Esophagus muscularis mucosa (tissue), 4 donors: ENCODE measurements at places on chromosomes 1 and 21. TPM values are rescaled to one million over a fixed set of nuclear protein-coding genes. Genes with fewer than 3 reads are reported as not detected.
A peak's percentile ranks its signal among the peaks of the same experiment; 100 is the strongest.

DNA sequence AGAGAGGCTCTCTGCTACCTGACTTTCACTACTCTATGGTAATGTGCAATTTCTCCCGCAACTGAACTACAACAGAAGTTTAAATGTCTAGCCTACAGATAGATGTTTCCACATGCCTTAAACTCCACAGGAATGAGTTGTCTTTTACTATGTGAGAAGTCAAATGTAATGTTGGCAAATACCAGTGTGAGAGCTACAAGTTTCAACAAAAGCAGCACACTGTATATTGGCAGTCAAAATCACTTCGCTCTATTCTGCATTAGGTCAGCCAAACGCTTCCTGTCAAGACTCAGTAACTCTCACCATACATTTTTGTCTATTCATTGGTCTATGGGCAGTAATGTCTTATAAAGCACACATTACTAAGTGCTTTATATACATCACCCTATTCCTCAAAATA is 41.9 kb downstream of the LUZP1 start:
- H3K36me3 ChIP-seq: no peaks in the 10 kb centered on the region
- H3K27ac ChIP-seq: no peak overlapping the region
- H3K4me1 ChIP-seq: peaks cover 17% of the 10 kb centered on the region
- no peak overlapping the region for H3K4me3 ChIP-seq

- no peak overlapping the region for H3K4me3 ChIP-seq
- peaks cover 12% of the 10 kb centered on the region for H3K4me1 ChIP-seq
These were observed 4.1 kb downstream of the EIF2D start for GRCh38 chr1:206608108-206608698.

DNA sequence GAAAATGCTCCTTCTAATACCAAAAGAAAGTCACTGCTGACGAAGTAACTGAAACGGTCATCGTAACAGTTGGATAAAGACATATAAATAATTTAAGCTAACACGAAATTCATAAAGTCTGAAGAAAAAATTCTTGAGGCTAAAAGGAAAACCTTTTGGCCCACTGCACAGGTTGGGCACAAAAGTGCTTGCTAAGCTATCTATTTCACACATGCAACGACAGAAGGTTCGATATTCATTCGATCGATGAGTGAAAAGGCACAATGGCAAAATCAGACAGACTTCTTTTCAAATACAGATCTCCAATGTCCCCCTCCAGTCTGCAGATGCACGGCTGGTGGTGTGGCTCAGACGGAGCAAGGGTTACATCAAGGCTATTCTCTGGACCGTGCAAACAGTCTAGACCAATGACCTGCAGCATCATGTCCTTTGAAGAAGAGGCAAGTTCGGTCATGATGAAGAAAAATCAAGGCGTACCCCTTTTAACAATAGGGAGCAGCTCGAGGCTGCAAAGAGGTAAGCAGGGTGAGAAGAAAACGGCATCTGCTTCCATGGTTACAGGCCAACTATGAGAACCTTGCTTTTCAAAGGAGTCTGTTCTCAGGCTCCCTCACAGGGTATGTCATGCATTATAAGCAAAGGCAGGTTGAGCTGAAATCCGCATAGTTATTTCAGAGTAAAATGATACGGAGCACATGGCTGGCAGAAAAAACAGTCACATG is 579.6 kb downstream of the USP25 start:
- no peak overlapping the region for H3K4me3 ChIP-seq
- no peak for DNase-seq
- no peaks in the 10 kb centered on the region for H3K27me3 ChIP-seq
- no peak overlapping the region for H3K27ac ChIP-seq

GRCh38 chr1:235650341-235651169 is 971 bp upstream of the GNG4 start:
- peak; percentile 85 for DNase-seq
- H3K27me3 ChIP-seq: peaks cover 4% of the 10 kb centered on the region
- peak overlapping the region; percentile 57 for H3K4me3 ChIP-seq

GRCh38 chr21:14602382-14602958 is 56.4 kb upstream of the SAMSN1 start:
- no peaks in the 10 kb centered on the region for H3K36me3 ChIP-seq
- DNase-seq: no peak
- H3K27me3 ChIP-seq: no peaks in the 10 kb centered on the region
- no peak overlapping the region for H3K4me3 ChIP-seq
- H3K27ac ChIP-seq: no peak overlapping the region
- peaks cover 10% of the 10 kb centered on the region for H3K4me1 ChIP-seq

- no peak overlapping the region for H3K4me3 ChIP-seq
- H3K27ac ChIP-seq: no peak overlapping the region
- no peak for DNase-seq
- peaks cover 39% of the 10 kb centered on the region for H3K36me3 ChIP-seq
- H3K4me1 ChIP-seq: peaks cover 27% of the 10 kb centered on the region
These were observed 88.8 kb downstream of the PRDM2 start for GRCh38 chr1:13788795-13789194.

GRCh38 chr1:101938681-101939080 is 58.0 kb downstream of the OLFM3 start:
- no peak for DNase-seq
- no peaks in the 10 kb centered on the region for H3K27me3 ChIP-seq
- H3K36me3 ChIP-seq: no peaks in the 10 kb centered on the region
- no peak overlapping the region for H3K4me3 ChIP-seq
- H3K4me1 ChIP-seq: no peaks in the 10 kb centered on the region

- H3K27me3 ChIP-seq: no peaks in the 10 kb centered on the region
- H3K4me3 ChIP-seq: no peak overlapping the region
- H3K27ac ChIP-seq: no peak overlapping the region
- H3K36me3 ChIP-seq: no peaks in the 10 kb centered on the region
- DNase-seq: no peak
These were observed 235.2 kb downstream of the RPS6KC1 start for GRCh38 chr1:213286235-213286634.

GRCh38 chr1:63779338-63780211 is 5.8 kb downstream of the ROR1 start:
- DNase-seq: peak; percentile 78
- no peak overlapping the region for H3K27ac ChIP-seq
- H3K4me1 ChIP-seq: peaks cover 17% of the 10 kb centered on the region
- no peak overlapping the region for H3K4me3 ChIP-seq

- no peaks in the 10 kb centered on the region for H3K27me3 ChIP-seq
- H3K27ac ChIP-seq: no peak overlapping the region
- no peak overlapping the region for H3K4me3 ChIP-seq
These were observed 37.5 kb downstream of the SPAG17 start for GRCh38 chr1:118147522-118147921.

- no peak overlapping the region for H3K4me3 ChIP-seq
- H3K27ac ChIP-seq: no peak overlapping the region
These were observed 12.4 kb upstream of the C2CD2 start for GRCh38 chr21:41966041-41966833.

GRCh38 chr1:180558664-180559063 is at the start of gene OVAAL:
Gene OVAAL (plus strand): TSS chr1:180558964.
- no peaks in the 10 kb centered on the region for H3K27me3 ChIP-seq
- no peak within 1 kb of the TSS for H3K27ac ChIP-seq

DNA sequence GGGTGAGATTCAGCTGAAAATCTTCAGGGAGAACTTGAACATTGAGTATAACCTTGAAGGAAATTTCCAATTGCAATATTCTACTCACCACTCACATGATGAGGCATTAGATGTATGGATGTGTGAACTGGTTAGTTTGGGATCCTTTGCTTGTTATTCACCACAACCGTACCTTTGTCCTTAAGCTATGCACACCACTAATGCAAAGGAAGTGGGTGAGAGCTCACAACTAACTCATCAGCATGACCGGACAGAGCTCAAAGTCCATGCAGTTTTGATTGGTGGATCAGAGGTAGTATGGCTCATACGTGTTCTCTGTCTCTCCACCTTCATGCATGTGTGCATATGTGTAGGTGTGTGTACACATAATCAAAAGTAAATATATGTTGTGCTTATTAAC is 43.5 kb upstream of the MROH9 start:
- no peaks in the 10 kb centered on the region for H3K36me3 ChIP-seq
- H3K27ac ChIP-seq: no peak overlapping the region
- no peak for DNase-seq
- no peaks in the 10 kb centered on the region for H3K4me1 ChIP-seq

DNA sequence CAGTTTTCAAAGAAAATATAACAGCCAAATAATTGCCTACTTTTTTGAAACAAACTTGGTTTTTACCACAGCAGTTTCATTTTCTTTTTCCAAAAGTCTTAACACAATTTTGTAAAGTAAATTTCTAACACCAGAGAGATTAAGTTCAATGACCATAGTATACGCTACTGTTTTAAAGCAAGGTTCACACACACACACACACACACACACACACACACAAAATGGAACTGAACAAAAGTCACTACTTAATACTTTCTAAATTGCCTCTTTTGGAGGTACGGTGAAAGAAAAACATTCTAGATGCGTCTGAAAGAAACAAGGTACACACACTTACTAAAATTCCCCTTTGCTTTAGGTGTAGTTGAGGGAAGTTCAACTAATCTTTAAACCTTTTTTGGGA is 30.1 kb downstream of the C21orf91 start:
- no peak overlapping the region for H3K4me3 ChIP-seq
- no peaks in the 10 kb centered on the region for H3K4me1 ChIP-seq
- H3K36me3 ChIP-seq: peaks cover 4% of the 10 kb centered on the region
- DNase-seq: no peak
- H3K27ac ChIP-seq: no peak overlapping the region

- H3K27me3 ChIP-seq: no peaks in the 10 kb centered on the region
- H3K4me1 ChIP-seq: peaks cover 7% of the 10 kb centered on the region
These were observed 372.1 kb downstream of the PTPRC start for GRCh38 chr1:199010933-199011332.

GRCh38 chr1:197774466-197775281 is 606 bp downstream of the DENND1B start:
- peak overlapping the region; percentile 88 for H3K27ac ChIP-seq
- H3K36me3 ChIP-seq: no peaks in the 10 kb centered on the region
- peak overlapping the region; percentile 74 for H3K4me3 ChIP-seq

GRCh38 chr1:205774198-205775014 is 876 bp downstream of the RAB29 start:
- H3K36me3 ChIP-seq: peaks cover 12% of the 10 kb centered on the region
- H3K4me1 ChIP-seq: peaks cover 33% of the 10 kb centered on the region
- DNase-seq: no peak
- H3K27me3 ChIP-seq: no peaks in the 10 kb centered on the region
- H3K4me3 ChIP-seq: peak overlapping the region; percentile 78

- no peak for DNase-seq
- H3K27me3 ChIP-seq: no peaks in the 10 kb centered on the region
- H3K36me3 ChIP-seq: no peaks in the 10 kb centered on the region
These were observed 179.3 kb downstream of the NR5A2 start for GRCh38 chr1:200206761-200207160.

DNA sequence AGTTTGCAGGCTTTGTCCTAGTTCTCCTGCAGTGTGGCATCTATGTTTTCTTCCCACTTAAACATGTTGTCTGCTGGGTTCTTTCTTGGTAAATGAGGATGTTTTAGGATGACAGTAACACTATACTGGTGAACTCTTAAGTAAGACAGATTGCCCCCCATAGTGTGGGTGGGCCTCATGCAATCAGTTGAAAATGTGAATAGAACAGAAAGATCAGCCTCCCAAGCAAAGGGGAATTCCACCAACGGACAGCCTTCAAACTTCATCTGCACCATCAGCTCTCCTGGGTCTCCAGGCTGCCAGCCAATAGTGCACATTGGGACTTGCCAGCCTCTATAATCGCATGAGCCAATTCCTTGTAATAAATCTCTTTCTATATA is 10.7 kb upstream of the TARBP1 start:
- H3K4me1 ChIP-seq: peaks cover 6% of the 10 kb centered on the region
- no peaks in the 10 kb centered on the region for H3K36me3 ChIP-seq
- no peak overlapping the region for H3K4me3 ChIP-seq

GRCh38 chr1:212981571-212982328 is 31.4 kb downstream of the VASH2 start:
- H3K27ac ChIP-seq: peak overlapping the region; percentile 53
- no peak overlapping the region for H3K4me3 ChIP-seq
- peaks cover 37% of the 10 kb centered on the region for H3K4me1 ChIP-seq
- DNase-seq: peak; percentile 77
- H3K36me3 ChIP-seq: no peaks in the 10 kb centered on the region

DNA sequence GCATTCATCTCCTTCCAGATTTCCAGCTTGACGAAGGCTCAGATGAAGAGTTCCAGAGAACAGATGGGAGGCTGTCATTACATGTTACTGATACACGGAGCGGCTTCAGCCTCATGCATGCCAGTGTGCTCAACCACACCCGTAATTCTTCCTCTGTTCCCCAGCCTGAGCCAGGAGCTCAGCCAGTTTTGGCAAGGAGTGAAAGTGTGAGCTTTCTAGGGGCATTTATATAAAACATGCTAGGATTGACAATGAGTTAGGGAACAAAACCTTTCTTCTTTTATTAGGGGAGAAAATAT is 290.4 kb upstream of the PLXNA2 start:
- no peaks in the 10 kb centered on the region for H3K36me3 ChIP-seq
- DNase-seq: peak; percentile 83
- H3K27me3 ChIP-seq: peaks cover 23% of the 10 kb centered on the region
- H3K4me1 ChIP-seq: no peaks in the 10 kb centered on the region
- H3K4me3 ChIP-seq: no peak overlapping the region

- H3K27ac ChIP-seq: peak overlapping the region; percentile 45
- H3K27me3 ChIP-seq: no peaks in the 10 kb centered on the region
- H3K4me3 ChIP-seq: no peak overlapping the region
- H3K36me3 ChIP-seq: no peaks in the 10 kb centered on the region
- no peak for DNase-seq
These were observed 38.1 kb upstream of the NBL1 start for GRCh38 chr1:19605967-19606366.

GRCh38 chr1:51314974-51315373 is 15.4 kb downstream of the TTC39A start:
- no peak overlapping the region for H3K27ac ChIP-seq
- H3K27me3 ChIP-seq: no peaks in the 10 kb centered on the region
- H3K4me3 ChIP-seq: no peak overlapping the region
- DNase-seq: no peak

DNA sequence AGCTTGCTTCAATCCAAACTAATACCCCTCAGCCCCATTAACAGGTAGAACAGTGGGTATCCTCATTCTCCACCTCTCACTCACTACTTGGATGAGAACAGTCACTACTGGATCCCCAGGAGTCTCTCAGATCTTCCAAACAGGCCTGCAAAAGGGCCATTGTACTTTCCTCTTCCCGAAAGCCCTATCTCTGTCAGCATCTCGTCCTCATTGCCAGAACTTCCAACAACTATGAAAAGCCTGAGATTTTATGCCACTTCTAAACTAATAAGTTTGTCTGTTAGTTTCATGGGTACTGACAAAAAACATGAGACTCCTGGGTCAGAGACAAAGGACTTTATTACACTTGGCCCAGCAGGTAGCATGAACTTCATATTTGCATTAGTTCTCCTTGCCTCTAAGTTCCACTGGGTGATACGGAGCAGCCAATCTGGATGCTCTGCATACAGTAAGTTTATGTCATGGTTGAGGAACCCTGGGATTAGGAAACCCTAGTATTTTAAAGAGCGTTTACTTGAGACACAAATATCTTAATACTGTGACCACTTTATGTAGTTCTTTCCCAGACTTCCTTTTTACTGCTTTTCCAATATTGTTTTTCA is 38.1 kb downstream of the VANGL2 start:
- H3K27me3 ChIP-seq: no peaks in the 10 kb centered on the region
- H3K27ac ChIP-seq: no peak overlapping the region
- no peaks in the 10 kb centered on the region for H3K36me3 ChIP-seq
- H3K4me1 ChIP-seq: no peaks in the 10 kb centered on the region

TTC22 gene
- under 0.01 TPM for total RNA-seq

MSH4 gene
- total RNA-seq: 0.17 TPM

PMF1 gene
- total RNA-seq: 60.4 TPM

OR2T35 gene
- total RNA-seq: not detected

PRAMEF26 gene
- total RNA-seq: not detected

TMOD4 gene
- 1.6 TPM for total RNA-seq

PSMD4 gene
- 157 TPM for total RNA-seq

MCOLN2 gene
- under 0.01 TPM for total RNA-seq

INPP5B gene
- 38.3 TPM for total RNA-seq

MAP10 gene
- total RNA-seq: 1.2 TPM

ECM1 gene
- 18.7 TPM for total RNA-seq

SLFNL1 gene
- total RNA-seq: 0.42 TPM

LEFTY1 gene
- 0.33 TPM for total RNA-seq

VCAM1 gene
- 5.8 TPM for total RNA-seq

PAFAH2 gene
- total RNA-seq: 8.6 TPM

OR6K3 gene
- not detected for total RNA-seq
